Mammary microvascular endothelial cell (primary cell): ENCODE measurements at places on chromosomes 2 and 18. TPM values are rescaled to one million over a fixed set of nuclear protein-coding genes. Genes with fewer than 3 reads are reported as not detected.

Gene VWA3B
- not detected in 2 replicates for total RNA-seq

Gene PREB
- total RNA-seq = 46.3 and 47.0 TPM in 2 replicates

Gene RNF125
- total RNA-seq = 3.5 and 4.0 TPM in 2 replicates

Gene OR6B2
- total RNA-seq = not detected in 2 replicates

Gene FAM117B
- 1.2 and 1.4 TPM in 2 replicates for total RNA-seq

Gene CNOT9
- total RNA-seq = 70.3 and 86.3 TPM in 2 replicates

Gene CPO
- total RNA-seq = not detected in 2 replicates

Gene LHCGR
- total RNA-seq = not detected in 2 replicates

Gene UPP2
- not detected in 2 replicates for total RNA-seq

Gene SMYD5
- total RNA-seq = 20.0 and 20.6 TPM in 2 replicates

Gene AQP12B
- total RNA-seq = not detected in 2 replicates

Gene ACVR1C
- not detected in 2 replicates for total RNA-seq

Gene EIF4E2
- 78.0 and 88.3 TPM in 2 replicates for total RNA-seq

Gene PTPRM
- total RNA-seq = 30.7 and 36.9 TPM in 2 replicates

Gene CRYGD
- total RNA-seq = not detected in 2 replicates

Gene DHRS9
- not detected in 2 replicates for total RNA-seq

Gene NGEF
- total RNA-seq = 0.53 and 1.1 TPM in 2 replicates

Gene EVA1A
- 59.5 and 78.1 TPM in 2 replicates for total RNA-seq

Gene MDH1B
- total RNA-seq = not detected in 2 replicates

Gene SCYGR4
- total RNA-seq = not detected in 2 replicates

Gene TMEM163
- 0.44 and 0.53 TPM in 2 replicates for total RNA-seq

Gene RAB27B
- under 0.01 and 0.25 TPM in 2 replicates for total RNA-seq

Gene ST8SIA3
- not detected in 2 replicates for total RNA-seq

Gene IMPACT
- 21.0 and 25.1 TPM in 2 replicates for total RNA-seq

Gene ALPI
- not detected in 2 replicates for total RNA-seq

Gene PRSS56
- not detected in 2 replicates for total RNA-seq

Gene BOLL
- total RNA-seq = not detected in 2 replicates

Gene MAP3K2
- 13.6 and 17.8 TPM in 2 replicates for total RNA-seq

Gene USP34
- 48.1 and 48.9 TPM in 2 replicates for total RNA-seq

Gene EN1
- not detected in 2 replicates for total RNA-seq

Gene SLC5A7
- not detected in 2 replicates for total RNA-seq

Gene ACADL
- total RNA-seq = not detected in 2 replicates

Gene IHH
- not detected in 2 replicates for total RNA-seq

Gene GAREM1
- total RNA-seq = 0.39 and 0.53 TPM in 2 replicates

Gene DSC3
- total RNA-seq = 0.10 and 0.13 TPM in 2 replicates

Gene STAT4
- total RNA-seq = 0.27 TPM in 1 of 2 replicates, not detected in the other

Gene PDE1A
- 0.10 and 0.20 TPM in 2 replicates for total RNA-seq

Gene MOCOS
- total RNA-seq = 3.6 and 5.3 TPM in 2 replicates

Gene RSAD2
- 15.7 and 16.4 TPM in 2 replicates for total RNA-seq

Gene PDE11A
- under 0.01 and 0.10 TPM in 2 replicates for total RNA-seq

Gene MATN3
- total RNA-seq = 4.0 and 4.1 TPM in 2 replicates

Gene SPEG
- total RNA-seq = 0.05 TPM in 1 of 2 replicates, not detected in the other

Gene FLACC1
- 0.44 TPM in 1 of 2 replicates, not detected in the other for total RNA-seq

Gene MTA3
- total RNA-seq = 13.0 and 14.9 TPM in 2 replicates

Gene CHRNG
- not detected in 2 replicates for total RNA-seq

Gene IL1A
- total RNA-seq = 4.9 and 5.5 TPM in 2 replicates

Gene VWC2L
- not detected in 2 replicates for total RNA-seq
